Endothelial cell (in vitro differentiated cells): ENCODE measurements at places on chromosomes 5 and 9.
A peak's percentile ranks its signal among the peaks of the same experiment; 100 is the strongest.

GRCh38 chr9:127492616-127493015 is 41.3 kb downstream of the LRSAM1 start:
- no peak for DNase-seq

- no peak for DNase-seq
Measured at GRCh38 chr5:133818869-133819600, 149.4 kb downstream of the C5orf15 start.

- DNase-seq = peak; percentile 18
Measured at GRCh38 chr5:149358294-149358651, 427 bp downstream of the PCYOX1L start.

- no peak for DNase-seq
Measured at GRCh38 chr9:87827341-87827740, 55.3 kb upstream of the SPATA31E1 start.

GRCh38 chr5:111931655-111932054 is 174.7 kb upstream of the NREP start:
- no peak for DNase-seq

DNA sequence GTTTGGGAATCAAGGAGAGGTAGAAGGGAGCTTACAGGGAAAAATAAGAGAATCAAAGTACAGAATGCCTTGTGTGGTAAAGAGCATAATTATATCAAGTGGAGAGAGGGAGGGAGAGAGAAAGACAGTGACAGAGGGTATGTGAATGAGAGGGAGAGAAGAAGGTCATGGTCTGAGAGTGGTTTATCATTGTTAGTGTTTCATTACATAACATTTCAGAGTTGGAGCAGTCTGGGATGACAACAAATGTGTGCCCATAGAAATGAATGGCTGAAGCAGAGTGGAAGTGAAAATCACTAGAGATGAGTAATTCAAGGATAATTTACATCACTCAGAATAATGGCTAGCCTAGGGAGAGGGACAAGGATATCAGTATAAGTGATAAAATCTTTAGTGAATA is 799.2 kb downstream of the TLE1 start:
- DNase-seq = no peak

- no peak for DNase-seq
Measured at GRCh38 chr5:173670791-173671120, 54.3 kb upstream of the BOD1 start.

DNA sequence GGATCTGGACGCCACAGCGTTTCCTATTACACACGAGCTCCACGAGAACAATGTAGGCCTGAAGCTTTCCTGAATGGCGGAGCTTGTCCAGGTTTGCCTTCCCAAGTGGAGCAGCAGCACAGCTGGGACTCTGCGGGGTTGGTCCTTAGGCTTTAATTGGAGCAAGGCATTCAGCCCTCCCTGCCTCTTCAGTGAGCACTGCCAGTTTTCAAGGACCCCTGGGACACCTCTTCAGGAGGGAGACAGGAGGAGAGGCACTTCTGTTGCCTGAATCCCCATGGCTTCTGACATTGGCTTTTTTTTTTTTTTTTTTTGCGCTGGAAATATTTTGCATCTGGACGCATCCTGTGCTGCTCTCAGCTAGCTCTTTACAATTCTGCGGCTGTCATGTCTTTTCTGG is 179.4 kb downstream of the SEMA6A start:
- DNase-seq = no peak

GRCh38 chr9:72984991-72985390 is 32.1 kb upstream of the ALDH1A1 start:
- DNase-seq = no peak

DNA sequence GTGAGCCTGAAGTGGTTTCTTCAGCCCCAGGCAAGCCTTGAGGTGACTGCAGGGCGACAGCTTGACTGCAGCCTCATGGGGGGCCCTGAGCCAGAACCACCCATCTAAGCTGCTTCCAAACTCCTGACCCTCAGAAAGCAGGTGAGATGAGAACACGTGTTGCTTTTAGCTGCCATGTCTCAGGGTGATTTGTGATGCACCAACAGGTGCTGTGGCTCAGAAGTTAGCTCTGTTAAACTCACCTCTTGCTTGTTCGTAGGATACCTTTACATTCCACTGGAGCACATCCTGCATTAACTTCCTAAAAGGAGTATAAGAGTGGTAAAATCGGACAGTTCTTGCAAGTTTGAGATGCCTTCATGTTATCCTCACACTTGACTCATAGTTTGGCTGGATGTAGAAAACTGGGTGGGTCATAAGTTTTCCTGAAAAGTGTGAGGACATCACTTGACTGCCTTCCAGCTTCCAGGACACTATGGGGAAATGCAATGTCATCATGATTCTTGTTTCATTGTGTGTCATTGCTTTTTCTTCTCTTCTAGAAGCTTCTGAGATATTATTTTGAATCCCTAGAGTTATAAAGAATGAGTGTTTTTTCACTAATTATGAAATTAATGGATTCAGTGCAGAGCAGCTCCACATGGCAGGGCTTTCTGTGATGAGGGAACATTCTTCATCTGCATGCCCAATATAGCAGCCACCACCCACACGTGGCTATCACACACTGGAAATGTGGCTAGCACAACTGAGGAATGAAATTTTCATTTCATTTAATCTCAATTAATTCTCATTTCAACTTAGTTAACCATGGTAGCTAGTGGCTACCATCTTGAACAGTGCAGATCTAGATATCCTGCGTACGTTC is 92.3 kb downstream of the HSD17B3 start:
- DNase-seq = no peak

DNA sequence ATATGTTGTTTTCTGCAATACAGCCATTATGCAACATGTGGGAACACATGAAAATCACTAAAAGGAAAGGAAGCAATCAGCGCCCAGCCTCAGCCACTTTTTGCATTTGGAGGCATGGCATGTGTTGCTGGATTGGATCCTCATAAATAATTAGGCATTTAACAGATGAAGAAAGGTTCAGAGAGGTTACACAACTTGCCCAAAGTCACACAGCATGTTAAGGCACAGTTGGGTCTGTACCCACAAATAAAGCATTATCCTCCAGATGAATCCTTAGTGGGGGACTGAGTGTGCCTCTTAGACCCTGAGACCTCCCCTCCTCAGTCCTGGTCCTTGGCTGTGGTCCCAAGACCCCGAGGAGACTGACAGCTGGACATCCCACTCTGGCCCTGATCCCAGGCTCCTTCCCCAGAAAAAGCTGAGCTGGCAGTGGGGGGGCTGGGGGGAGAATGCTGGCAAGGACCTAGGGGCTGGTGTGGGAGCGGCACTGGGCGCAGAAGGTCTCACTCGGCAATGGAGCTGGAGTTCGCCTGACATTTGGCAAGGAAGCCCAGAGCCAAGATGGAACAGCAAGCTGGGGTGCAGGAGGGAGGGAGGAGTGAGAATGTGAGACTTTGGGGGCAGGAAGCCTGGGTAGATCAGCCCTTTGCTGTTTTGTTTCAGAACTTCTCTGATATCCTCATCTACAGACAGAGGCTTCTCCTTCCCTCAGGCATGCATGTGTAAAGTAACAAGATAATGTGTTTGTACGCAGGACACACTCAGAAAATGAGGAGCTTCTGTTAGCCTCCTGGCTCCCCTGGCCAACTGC is 6.9 kb upstream of the AKNA start:
- no peak for DNase-seq

DNA sequence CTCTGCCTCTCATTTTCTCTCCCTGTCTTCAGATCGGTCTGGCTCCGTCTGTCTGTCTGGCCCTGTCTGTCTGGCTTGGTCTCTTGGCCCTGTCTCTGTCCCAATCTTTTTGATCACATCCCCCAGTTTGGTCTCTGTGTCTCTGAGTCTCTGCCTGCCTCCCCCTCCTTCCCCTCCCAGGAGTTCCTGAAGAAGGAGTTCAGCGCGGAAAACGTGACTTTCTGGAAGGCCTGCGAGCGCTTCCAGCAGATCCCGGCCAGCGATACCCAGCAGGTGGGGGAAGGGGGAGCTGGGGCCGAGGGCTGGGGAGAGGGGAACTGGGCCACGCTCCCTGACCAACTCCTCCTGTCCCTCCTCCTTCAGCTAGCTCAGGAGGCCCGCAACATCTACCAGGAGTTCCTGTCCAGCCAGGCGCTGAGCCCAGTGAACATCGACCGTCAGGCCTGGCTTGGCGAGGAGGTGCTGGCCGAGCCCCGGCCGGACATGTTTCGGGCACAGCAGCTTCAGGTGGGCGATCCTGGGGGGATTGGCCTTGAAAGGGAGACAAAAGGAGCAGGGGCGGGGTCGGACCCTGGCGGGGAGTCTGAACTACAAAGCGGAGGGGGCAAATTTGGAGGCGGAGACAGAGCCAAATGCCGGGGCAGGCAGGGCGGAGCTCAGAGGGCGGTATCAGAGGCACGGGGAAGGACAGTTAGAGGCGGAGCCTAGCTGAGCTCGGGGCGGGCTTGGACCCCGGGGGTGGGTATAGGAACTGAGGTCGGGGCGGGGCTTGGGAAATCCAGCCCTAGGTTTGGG is 9.0 kb downstream of the RGS14 start:
- DNase-seq = peak; percentile 83

DNA sequence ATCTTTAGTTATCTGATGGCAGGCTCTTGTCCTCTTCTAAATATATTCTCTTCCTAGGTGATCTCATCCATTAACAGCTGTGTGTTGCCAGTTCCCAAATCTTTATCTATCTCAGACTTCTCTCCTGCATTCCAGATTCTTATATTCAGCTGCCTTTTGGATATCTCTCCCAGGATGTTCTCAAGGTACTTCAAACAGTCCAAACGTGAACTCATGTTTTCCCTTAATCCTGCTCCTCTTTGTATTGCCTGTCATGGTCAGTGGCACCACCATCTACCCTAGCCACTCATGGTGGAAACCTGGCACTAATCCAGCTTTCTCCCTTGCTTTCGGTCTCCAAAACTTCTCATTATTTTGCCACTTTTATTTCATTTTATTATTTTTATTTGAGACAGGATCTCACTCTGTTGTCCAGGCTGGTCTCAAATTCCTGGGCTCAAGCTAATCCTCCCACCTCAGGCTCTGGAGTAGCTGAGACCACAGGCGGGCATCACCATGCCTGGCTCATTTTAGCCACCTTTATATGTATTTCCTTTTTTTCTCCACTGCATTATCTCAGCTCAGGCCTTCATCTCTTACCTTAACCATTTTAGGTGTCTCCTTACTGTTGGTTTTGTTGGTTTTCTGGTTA is 3.8 kb downstream of the ZFYVE16 start:
- no peak for DNase-seq

DNA sequence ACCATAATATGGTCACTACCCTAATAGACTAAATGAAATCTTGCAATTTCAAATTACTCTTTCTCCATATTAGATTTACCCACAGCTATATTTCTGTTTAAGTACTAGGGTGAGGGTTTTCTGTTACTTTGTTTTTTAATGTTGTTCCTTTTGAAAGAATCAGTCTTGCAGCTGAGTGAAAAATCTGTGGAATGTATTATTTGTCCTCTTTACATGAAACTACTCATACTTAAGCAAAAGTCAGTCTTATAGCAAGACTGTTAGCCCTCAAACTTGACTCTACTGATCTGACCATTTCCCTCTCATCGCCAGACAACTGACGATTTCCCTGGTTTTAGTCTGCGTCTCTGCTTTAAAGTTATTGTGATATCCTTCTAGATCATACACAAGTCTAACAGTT is 84.0 kb downstream of the PIK3R1 start:
- DNase-seq = no peak

DNA sequence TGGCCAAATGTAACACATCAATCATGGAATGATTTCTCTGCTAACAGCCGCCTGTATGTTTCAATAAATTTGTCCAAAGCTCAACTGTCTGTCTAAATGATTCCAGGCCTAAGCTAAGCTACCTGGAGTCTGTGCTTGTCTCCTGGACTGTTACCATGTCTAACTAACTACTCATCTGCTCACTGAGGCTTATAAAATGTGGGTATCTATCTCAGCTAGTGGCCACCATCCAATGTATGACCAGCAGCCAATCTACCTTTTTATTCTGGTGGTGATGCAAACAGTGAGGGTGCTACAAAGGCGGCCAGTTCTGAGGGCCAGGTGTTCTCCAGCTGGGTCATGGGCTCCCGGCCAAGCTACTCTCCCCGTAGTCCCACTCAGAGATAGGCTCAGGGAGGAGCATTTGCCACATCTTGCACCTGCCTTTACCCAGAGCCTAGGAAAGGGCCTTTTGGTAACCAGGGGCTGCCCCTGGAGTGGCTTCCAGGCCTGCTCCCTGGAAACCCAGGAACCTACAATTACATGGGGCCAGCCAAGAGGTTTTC is 59.1 kb downstream of the PFDN1 start:
- no peak for DNase-seq

- DNase-seq = peak; percentile 58
Measured at GRCh38 chr9:1837453-1838084, 177.6 kb upstream of the SMARCA2 start.

GRCh38 chr9:84045481-84046097 is 65.0 kb downstream of the RMI1 start:
- no peak for DNase-seq

DNA sequence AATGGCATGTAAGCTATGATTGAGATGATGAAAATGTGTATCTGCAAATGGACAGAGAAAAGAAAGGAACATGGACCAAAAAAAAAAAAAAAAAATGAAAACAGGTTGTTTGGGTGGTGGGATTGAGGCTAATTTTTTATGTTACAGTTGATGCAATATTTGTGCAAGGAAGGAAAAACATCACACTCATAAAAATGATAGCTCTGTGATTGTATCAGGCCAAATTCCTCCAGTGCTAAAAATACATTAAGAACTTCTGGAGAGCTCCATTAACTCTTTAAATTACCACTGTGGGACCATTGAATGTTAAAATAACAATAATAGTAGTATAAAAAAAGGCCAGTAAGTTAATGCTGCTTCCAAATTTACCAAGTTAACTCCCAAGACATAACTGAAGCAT is 79.5 kb upstream of the MSX2 start:
- DNase-seq = no peak

DNA sequence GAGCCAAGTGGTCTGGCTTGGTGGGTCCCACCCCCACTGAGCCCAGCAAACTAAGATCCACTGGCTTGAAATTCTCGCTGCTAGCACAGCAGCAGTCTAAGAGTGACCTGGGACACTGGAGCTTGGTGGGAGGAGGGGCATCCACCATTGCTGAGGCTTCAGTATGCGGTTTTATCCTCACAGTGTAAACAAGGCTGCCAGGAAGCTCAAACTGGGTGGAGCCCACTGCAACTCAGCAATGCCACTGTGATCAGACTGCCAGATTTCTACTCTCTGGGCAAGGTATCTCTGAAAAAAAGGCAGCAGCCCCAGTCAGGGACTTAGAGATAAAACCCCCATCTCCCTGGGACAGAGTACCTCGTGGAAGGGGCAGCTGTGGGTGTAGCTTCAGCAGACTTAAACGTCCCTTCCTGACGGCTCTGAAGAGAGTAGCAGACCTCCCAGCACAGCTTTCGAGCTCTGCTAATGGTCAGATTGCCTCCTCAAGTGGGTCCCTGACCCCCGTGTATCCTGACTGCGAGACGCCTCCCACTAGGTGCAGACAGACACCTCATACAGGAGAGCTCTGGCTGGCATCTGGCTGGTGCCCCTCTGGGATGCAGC is 18.2 kb upstream of the STK32A start:
- DNase-seq = no peak

GRCh38 chr9:115209601-115210306 is 91.8 kb upstream of the TNC start:
- no peak for DNase-seq

DNA sequence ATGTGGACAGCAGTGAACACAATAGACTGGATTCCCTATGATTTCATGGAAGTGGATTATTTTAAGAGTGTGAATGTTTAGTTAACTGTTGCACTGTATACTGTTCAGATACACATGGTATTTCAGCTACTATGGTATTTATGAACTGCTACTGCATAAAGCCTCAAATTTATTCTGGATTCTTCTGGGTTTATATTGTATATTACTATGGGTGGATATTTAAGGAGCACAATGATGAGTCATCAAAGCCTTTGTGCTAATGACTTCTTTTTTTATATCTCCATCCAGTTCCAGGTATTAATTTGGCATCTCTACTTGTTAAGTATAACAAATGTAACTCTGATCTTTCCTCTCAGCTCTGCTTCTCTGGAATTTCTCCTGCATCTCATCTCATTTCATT is 6.8 kb downstream of the KDM4C start:
- DNase-seq = no peak
